ENCODE measurements at places on chromosomes 13 and 19.

DNA sequence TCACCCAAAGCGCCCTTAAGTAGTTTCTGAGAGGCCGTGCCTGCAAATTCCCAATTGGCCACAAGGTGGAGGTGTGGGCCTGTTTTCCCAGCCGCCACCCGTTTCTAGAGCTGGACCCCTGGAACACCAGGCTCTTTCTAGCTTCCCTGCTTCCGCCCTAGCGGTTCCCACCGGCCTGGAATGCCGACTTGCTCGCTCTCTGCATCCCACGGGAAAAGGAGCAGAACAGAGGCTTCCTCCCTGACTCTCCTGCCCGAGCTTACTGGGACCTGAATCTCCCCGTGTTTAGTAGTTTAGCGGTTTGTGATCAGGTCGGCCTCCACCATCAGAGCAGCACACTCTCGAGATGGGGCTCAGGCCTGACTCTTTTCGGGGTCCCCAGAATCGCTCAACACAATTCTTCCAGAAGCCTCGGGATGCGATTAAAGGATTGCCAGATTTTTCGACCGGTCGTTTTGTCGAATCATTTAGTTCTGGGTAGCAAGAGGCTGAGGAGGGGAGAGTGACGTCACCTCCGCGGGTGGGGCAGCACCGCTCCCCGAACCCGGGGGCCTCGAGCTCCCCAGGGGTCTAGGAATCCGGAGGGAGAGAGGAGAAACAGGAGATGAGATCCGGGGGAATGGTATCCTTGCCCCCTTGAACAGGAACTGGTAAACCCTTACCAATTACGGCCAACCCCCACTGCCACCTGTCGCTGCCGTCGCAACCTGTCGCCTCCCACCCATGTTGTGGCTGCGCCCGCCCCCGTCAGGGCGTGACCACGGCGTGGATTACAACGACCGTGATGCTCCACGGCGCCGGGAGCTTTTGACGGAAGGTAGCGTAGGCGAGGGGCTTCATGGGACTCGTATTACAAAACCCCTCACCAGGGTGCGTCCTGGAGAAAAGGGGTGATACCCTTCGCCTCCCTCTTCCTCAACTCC is 8.0 kb downstream of the NAPSA start:
- peak; percentile 78 for DNase-seq

DNA sequence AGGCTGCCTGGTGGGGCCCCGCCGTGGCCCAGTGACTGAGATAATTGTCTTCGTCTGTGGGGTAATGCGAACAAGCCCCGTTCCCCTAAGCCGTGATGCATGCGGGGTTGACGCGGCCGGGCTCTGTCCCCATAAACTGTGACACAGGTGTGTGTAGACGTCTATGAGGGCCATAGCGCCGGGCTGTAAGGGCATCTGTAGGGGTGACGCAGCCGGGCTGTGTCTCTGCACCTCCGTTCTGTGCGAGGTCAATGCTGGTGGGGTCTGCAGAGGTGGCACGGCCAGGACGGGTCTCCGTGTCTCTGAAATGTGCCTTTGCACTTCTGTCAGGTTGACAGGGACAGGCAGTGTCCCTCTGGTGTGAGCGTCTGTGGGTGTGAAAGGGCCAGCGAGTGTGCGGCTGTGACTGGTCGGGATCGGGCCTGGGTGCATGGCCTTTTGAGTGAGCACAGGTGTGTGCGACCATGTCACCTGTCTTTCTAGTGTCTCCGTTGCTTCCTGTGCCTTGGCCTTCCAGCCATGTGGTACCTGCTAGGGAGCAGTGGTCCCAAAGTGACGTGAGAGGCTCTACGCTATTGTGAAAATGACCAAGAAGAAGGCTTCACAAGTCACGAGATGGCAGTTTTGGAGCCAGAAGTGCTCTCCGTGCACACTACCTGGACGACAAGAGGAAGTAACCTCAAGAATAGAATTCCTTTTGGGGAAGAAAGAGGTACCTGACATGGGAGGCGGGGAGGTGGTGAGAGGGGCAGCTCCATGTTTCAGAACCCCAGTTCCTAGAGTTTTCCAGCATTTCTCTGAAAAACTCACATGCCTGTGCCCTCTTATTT is 16.4 kb upstream of the ZNF331 start:
- no peak for DNase-seq

DNA sequence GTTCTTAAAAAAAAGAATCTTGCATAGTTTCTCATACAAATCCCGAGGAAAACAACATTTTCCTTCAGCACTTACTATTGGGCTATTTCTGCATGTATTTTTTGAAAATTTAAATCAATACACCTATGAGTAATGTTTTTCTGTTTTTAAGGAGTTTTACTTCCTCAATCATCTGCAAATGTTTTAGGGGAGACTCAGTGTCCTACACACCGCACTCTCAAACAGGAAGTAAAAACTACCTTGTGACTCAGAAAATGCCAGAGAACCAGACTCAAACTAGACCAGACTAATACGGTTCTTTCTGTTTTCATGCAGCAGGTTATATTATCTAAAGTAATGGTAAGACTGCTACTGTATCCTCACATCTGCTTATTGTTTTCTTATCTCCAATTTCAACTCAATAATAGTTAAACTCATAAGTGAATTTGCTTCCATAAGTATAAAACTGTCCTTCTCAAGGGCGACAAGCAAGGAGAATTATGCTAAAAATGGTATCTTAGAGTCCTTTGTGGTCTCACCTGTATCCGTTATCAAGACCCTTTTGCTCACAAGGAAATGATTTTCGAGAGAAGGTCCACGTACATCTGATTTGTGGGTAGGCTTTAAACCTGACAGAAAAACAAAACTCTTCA is 52.5 kb downstream of the FLT3 start:
- no peak for DNase-seq

DNA sequence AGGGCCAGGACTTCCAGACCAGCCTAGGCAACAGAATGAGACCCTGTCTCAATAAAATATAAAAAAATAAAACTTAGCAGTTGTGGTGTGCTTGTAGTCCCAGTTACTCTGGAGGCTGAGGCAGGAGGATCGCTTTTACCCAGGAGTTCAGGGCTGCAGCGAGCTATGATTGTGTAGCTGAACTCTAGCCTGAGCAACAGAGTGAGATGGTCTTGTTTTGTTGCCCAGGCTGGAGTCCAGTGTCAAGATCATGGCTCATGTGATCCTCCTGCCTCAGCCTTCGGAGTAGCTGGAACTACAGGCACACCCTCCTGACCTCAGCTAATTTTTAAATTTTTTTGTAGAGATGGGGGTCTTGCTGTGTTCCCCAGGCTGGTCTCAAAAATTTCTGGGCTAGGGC is 4.3 kb upstream of the JUNB start:
- no peak for DNase-seq

- peak; percentile 93 for DNase-seq
Measured at GRCh38 chr19:49362048-49362928, at the start of gene TEAD2. TSS of gene TEAD2 (minus strand) at chr19:49362416. CDS start at chr19:49360075, 2,341 bp downstream.

DNA sequence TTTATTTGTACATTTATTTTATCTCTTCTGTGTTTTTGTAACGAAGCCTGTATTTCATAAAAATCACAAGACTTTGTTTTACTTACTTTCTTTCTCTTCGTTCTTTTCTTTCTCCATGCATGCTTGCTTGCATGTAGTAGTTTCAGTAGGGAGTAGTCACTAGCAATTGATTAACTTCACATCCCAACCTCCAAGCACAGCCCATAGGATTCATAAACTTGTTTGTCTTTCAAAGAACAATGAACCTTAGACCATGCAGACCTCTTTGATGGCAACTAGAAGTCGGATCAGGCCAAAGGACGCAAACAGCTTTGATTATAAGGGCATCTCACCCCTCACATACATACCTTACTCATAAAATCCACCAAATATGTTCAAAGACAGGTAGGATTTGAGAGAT is 3.1 kb upstream of the PRR20A start:
- no peak for DNase-seq

Data from right hindlimb (tissue), 1 donor.